ENCODE measurements at places on chromosomes 4 and X.

DNA sequence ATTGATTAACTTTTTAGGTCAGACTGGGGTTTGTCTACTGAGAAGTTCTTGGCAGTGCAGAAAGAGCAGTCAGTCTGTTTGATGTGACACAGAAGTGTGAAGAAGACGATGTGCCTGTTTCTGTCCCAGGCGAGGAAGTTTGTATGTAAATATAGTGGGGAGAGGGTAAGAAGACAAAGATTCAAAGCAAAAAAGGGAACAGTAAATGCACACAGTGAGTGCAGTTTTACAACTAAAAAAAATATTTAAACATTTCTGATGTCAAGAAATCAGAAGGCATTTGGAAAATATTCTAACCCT, 264.9 kb downstream of the RAPGEF2 start:
- no peak for DNase-seq

- no peak for DNase-seq
Measured at GRCh38 chr4:158998624-158999023, 104.3 kb upstream of the RAPGEF2 start.

DNA sequence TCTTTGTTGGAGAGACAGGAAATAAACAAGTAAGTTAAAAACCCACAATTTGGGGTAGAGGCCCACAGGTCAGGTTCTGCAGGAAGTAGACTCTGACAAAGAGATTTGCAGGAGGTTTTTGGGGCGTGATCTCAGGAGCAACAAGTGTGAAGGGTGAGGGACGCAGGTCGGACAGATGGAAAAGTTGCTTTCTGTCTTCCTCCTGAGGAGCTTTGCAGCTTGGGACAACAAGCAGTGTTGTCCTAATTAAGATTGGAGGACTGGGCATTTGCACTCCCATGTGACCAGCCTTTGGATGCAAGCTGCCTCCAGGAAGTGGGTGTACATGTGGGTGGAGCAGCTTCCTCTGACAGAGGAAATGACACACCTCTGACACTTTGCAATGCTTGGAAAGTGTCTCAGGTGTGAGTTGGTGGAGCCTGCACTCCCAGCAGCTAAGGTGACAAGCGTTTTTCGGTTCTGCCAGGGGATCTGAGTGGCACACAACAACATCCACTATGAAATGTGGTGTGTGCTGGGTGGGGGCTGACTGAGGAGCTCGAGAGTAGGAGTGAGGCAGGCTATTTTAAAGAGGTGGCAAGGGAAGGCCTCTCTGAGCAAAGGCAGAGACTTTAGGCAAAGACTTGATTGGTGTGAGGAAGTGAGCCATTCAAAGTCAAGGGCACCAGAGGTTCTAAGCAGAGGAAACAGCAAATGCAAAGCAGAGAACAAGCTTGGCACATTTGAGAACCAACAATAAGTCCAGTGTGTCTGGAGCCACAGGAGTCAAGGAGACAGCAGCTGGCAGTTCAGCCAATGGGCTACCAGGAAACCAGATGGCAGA, 339.8 kb upstream of the GATB start:
- peak; percentile 32 for DNase-seq

DNA sequence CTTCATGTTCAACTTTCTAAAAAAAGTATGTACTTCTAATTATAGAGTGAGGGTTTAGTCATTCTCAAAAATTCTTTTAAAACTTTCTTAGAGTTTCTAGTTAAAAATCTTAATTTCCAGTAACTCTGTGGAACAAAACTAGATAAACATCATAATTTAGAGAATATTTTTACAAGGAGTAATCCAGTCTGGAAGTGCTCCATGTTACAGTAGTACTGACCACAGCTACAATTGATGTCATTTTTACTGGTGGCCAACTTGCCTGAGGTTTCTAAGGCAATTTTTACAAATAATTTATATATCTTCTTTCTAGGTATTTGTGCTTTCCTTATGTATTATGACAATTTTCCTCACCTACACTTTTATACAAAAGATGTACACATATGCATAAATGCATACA, 490.4 kb downstream of the CENPC start:
- no peak for DNase-seq

- DNase-seq = no peak
Measured at GRCh38 chrX:118655561-118656246, 71.7 kb upstream of the IL13RA1 start.

DNA sequence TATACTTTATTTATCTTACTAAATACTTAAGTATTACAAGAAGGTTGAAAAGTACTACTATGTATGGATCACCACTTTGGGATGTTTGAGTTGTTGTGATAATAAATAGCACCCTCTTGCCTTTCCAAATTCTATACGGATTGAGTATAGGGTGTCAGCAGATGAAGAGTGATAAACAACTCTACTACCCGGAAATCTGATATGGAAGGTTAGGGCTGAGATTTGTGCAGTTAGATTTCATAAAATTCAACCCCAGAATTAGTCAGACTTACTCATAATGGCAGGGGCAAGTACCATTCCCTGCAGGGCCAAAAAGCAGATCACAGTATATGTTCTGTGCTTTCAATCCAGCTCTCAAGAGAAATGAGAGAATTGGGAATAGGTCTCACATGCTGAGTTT, 1008.9 kb upstream of the PCDH7 start:
- DNase-seq = no peak

GRCh38 chr4:6812766-6813165, 30.2 kb downstream of the KIAA0232 start:
- no peak for DNase-seq

DNA sequence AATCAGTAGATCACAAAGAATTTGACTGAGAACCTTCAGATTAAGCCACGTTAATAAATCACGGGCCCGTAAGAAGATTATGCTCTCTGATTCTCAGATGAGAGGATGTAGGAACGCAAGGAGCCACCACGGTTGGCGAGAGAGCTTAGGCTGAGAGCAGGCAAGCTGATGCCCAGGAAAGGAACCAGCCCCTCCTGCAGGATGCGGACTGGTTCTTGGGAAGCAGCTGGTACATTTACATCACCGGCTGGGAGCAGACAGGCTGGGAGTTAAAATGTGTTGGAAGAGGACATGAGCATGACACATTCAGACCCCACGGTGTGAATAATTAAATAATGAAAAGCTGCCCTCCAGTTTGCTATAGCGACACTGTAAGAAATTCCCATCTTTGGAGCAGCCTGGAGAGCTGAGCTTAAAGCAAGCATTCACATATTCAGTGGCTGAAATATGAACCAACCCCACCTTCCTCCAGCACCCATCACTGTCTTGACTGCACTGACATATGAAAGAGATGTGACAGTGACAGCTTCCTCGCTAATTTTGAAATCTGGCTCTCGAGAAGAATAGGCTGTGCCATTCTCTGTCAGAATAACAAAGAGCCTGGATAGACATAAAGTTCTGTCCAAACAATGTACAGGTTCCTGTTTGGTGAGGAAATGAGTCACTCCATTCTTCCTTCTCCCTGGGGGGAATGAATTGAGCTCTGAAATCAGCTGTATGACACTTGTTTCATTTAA, 33.1 kb downstream of the LNX1 start:
- no peak for DNase-seq

- DNase-seq = no peak
Measured at GRCh38 chr4:4392501-4393183, 5.7 kb downstream of the NSG1 start.

DNA sequence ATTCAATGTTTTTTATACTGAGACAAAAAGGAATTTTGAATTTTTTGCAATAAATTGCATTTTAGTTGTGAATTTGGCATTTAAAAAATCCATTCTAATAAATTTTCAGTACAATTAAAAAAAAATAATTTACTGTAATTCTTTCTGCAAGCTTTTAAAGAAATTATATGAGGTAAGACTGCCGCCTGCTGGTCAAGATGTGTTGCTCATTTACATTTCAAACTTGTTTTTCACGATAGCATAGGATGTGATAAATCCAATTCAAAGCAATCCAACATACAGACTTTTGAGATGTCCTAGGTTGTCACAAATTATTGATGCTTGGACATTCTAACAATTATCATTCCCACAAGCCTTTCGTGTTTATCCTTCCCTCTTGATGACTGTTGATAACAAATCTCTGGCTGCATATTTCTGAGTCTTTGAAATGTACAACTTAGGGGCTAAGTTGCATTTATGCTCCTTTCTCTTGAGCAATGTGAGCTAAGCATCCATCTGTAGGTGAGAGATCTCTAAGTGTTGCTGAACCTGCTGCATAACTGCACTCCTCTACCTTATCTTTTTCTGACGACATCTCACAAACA, 21.7 kb upstream of the MFAP3L start:
- DNase-seq = no peak

DNA sequence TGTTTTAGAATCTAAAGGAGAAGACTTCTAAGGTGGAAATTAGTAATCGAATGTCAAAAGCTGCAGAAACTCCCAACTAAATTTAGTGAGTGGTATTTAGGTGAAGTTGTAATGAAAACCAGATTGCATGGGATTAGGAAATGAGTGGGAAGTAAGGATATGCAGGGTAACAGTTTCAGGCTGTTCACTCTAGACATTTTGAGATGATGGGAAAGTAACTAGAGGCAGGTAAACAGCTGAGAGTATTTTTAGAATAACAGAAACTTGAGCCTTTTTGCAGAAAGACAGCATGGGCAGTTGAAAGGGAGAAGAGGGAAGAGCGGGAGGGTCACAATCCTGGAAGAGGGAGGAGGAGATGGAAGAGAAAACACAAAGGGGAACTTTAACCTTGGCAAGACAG, 12.7 kb downstream of the SPRY1 start:
- DNase-seq = no peak
